Natural killer cell (primary cell): ENCODE measurements at places on chromosomes 4 and X.

DNA sequence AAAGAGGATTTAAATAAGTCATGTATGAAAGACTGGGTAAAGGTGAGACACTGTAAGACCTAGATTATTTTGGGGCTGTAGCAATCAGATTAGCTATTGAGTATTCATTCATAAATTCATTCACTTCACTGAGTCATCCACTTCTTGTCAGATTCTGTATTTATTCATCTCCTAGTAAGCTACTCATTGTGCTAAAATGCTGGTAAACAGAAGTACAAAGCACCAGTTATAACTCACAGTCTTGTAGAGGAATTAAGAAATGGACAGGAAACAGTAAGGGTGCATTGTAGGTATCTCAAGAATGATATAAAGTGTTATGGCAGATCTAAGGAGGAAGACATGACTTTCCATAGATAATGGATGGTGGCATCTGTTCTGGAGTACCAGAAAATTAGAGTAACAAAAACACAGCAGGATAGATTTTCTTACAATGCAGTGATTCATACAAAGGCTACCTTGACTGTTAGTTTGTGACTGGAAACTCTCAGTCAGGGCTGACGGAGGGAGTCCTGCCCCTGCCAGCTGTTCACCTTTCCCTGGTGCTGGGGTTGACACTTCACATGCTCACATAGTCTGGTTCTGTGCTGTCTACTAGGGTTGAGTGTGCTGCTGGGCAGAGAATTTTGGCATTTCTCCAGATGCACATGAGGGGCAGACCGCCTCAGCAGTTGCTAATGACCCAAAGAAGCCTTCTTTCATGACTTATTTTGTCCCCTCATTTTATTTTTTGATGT, 26.5 kb upstream of the HAND2 start:
- DNase-seq: no peak

DNA sequence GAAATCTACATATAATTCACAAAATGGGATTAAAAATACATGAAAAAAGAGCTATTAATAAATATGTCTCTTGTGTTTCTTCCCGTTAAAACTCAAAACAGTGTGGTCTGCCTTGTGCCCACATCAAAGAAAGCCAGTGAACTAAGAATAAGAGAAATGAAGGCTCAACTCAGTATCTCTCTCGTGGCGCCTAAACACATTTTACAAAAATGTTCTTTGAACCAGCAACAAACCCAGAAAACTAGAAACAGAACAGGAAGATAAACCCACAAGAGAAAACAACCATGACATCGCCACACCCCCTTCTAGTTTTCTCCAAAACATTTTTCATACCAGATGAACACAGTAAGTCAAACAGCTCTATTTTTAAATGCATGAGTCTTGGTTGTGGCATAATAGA, 130.1 kb downstream of the DCHS2 start:
- DNase-seq: no peak

- no peak for DNase-seq
Measured at GRCh38 chr4:8538703-8539567, 41.3 kb upstream of the GPR78 start.

DNA sequence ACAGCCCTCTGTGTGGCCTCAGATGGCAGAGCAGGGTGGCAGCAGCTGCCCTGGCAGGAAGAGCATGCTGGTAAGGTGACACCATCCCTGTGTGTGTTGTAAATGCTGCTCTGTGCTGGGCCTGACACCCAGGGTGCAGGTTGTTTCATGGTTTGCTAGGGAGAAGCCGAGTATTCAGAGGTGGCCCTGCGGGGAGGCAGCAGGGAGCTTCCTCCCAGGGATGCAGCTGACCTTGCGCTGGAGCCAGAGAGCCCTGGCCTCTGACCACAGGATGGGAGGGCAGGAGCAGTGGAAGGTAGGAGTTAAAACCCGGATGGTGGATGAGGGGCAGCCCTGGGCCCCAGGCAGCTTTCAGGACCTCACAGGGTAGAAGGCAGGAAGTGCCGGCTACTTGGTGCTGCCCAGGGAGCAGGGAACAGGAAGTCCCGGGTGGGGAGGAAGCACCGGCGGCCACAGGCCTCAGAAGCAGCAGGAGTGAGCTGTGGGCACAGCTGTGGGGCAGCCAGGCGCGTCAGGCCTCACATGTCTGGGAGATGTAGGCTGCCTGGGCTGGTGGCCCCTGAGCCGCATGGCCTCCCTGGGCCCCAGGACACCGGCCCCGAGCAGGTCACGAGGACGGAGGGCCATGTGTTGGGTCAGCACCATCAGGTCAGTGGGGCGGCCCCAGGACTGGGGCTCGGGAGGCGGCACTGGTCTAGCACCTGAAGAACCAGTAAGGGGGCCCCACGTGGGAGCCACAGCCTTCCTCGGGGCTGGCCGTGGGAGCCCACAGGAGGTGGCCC, 19.1 kb downstream of the SH3BP2 start:
- peak; percentile 58 for DNase-seq

GRCh38 chr4:72899214-72899613, 170.3 kb downstream of the COX18 start:
- DNase-seq: no peak

DNA sequence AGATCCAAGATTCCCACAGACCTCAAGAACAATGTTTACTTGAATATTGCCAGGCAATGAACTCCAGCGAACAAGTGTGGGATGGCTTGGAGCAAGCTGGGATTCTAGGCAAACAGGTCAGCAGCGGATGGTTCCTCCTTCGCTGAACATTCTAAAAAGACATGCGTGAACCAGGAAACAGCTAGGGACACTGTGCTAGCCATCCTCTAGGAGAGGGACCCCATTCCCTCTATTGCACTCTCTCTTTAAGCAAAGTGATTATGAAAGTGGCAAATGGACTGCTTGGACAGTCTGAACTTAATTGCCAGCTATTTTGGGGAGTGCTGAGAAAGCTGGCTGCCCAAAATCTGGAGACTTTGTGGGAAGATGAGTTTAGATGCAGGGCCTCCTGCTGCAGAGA, 29.9 kb upstream of the TEC start:
- no peak for DNase-seq

DNA sequence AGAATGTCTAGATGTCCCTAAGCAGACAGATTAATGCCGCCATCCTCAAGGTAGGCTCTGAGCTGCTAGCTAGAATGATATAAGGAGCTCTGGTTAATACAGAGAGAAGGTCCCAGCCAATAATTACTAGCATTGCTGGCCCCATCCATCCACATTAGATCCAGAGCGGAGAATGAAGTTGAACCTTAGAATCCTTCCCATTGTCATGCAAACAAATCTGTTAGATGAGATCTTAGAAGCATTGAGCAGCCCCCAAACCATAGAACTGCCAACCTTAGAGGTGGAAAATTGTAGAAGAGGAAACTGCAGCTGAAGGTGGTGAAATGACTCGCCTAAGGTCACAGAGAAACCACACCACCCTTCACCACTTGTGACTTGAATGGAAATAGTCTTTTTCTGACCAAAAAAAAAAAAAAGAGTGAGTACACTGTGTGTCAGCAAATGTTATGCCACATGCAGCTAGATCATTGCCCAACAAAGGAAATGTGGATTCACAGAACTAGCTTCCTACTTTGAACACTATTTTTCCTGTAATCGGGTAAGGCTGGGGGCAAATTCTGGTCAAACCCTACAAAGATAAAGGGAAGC, 162.1 kb downstream of the SMIM20 start:
- DNase-seq: peak; percentile 44

- no peak for DNase-seq
Measured at GRCh38 chrX:146481735-146482134, 327.8 kb upstream of the CXorf51B start.

GRCh38 chr4:3283483-3283882, 9.3 kb upstream of the RGS12 start:
- DNase-seq: no peak

- DNase-seq: no peak
Measured at GRCh38 chr4:16503421-16504100, 277.3 kb upstream of the TAPT1 start.

- no peak for DNase-seq
Measured at GRCh38 chr4:137705171-137705783, 173.0 kb upstream of the PCDH18 start.

DNA sequence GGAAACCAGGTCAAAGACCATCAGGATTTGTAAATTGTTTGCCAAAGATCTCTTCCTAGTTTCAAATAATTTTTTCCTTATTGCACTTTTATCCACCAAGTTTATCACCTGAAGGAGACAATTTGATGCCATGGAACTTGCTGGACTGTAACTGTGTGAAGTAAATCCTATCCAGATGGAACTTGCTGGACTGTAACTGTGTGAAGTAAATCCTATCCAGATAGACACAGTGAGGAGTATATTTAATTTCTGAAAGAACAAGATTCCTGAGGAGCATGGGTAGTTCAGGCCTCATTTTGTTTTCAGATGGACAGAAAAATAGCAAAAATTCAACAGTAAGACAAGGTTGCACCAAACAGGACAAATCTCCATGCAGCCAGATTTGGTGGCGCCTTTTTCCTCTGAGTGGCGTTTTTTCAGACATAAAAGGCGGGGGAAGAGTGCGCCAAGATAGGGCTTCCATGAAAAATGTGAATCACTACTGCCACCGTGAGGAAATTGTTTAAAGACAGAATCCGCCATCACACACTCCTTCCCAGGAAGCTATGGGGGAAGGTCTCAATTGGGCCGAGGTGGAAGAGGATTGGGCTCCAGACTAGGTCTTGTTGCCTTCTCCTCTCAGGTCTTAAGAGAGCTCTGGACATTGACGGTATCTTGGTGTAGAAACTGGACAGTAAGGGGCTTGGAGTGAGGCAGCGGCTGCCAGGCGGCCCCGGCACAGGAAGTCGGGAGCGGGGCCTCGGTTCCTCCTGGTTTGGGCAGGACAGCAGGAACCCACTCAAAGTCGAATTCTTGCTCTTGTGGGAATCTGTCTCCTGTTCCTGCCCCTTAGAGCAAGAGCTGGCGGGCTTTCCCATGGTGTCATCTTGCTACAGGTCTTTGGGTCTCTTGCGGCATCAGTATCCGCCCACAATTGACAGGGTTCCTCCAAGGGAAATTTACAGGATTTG, 234.7 kb downstream of the OR13H1 start:
- no peak for DNase-seq

DNA sequence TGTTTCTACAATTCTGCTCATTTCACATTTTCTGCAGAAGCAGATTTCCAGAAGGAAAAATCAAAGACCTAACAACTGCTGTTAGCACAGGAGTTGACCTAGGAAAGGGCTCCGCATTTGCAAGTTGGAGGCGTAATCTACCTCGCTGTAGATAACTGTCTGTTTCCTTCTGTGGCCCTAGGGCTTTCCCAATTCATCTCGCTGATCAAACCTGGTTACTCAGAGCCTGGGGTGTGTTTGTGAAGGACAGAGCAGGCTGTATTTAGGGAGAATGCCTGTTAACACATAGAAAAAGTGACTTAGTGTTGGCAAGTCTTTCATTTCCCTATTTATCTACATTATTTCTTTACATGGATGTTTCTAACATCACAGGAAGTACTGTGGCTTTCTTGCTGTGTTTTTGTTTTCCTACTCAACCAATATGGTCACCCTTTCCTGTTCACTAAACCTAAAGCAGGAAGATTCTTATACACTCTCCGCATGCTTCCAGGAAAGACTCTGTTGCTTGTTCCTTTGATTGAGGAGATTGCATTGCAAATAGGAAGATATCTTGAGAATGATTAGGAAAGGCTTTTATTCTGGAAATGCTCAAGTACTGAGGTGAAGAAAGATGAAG, 40.5 kb downstream of the AGA start:
- DNase-seq: peak; percentile 28

GRCh38 chrX:69130439-69130838, 34.8 kb downstream of the PJA1 start:
- no peak for DNase-seq

GRCh38 chr4:105343146-105343931, 130.5 kb downstream of the PPA2 start:
- no peak for DNase-seq

DNA sequence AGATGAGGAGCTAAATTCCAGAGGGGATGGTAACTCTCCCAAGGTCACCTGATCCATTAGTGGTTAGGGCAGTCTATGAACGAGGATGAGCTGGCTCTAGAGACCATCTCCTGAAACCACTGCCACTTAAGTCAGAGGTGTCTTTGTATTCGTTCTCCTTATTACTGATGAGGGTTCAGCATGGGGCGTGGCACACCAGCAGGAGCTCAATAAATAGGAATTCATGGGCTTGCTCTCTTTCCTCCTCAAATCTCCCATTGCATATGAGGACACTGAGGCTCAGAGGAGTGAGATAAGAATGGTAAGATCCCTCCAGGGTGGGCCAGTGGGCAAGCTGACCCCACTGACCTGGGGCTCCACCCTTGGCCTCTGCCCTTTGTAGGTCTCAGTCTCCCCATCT, 1.7 kb upstream of the GATA1 start:
- no peak for DNase-seq

DNA sequence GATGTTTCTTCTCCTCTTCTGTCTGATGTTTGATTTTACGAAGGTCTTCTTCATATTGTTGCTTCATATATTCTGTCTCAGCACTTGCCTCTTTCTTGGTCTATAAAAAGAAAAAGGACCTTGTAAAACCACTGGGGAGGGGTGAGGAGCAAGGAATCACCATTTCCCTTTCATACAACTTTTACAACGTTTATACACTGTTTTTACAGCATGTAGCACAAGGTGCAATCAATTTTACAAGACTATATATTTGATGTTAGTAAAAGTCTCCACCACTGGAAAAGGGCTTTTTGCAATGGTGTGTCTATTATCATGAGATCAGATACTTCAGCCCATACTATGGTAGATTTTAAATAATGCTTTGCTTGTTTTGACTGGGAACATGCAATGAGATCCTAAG, 76.3 kb downstream of the FAM184B start:
- no peak for DNase-seq

- DNase-seq: no peak
Measured at GRCh38 chr4:2935762-2936743, 27.2 kb downstream of the NOP14 start.

DNA sequence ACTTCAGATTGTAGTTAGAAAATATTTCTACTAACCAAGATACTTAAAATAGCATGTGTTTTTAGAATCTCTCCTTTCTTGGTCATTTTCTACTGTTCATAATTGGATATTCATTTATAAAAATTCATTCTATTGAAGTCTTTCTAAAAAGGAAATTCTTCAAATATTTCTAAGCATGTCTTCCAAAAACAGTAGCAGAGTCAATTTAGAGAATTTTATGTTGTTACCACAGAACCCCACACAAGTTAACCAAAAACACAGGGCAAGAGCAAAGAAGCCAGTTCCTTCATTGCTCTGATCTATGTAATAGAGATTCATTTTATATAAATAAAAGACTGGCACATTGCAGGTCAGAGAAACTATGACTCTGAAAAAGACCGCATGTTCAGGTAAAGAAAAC, 345.1 kb upstream of the PITX2 start:
- DNase-seq: no peak

GRCh38 chr4:40038977-40039376, 17.7 kb upstream of the N4BP2 start:
- DNase-seq: no peak

- no peak for DNase-seq
Measured at GRCh38 chr4:184193556-184194525, 23.8 kb downstream of the ENPP6 start.

DNA sequence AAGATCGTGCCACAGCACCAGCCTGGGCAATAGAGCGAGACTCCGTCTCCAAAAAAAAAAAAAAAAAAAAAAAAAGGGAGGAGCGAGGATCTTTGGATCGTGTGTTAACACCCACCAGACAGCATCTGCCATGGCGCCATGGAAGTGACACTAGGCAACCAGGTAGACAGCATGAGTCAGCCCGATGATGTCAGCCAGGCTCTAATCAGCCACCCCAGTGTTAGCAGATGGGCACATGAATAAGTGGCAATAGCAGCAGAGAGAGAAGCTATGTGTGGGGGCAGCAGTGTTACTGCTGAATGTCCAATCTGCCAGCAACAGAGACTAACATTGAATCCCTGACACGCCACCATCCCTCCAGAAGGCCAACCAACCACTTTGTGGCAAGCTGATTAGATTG, 6.6 kb downstream of the SYN1 start:
- DNase-seq: no peak
